ENCODE measurements at places on chromosomes 12 and 14.

DNA sequence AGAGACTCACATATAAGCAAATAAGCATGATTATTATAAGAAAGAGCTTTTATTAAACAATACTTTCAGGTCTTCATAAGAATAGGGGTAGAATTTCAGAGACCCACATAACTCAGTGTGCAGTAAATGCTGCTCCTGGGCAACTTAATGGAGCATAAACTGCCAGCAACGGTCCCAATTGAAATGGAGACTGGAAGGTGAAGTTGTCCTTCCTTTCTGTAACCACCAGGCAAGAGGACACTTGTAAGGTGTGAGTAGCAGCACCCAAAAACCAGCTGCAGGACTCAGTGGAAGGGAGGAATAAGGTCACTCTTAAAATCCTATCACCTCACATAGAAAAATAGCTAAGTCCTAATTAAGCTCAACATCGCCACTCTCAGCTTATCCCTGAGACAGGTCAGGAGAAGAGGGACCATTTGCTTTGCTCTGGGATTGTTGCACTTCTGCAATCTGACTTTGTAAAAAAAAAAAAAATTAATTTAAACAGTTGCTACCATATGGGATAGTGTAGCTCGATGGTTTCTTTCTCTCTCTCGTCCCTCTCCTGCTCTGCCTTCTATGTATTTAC lies 22.7 kb upstream of the LTA4H start:
- no peak for DNase-seq

DNA sequence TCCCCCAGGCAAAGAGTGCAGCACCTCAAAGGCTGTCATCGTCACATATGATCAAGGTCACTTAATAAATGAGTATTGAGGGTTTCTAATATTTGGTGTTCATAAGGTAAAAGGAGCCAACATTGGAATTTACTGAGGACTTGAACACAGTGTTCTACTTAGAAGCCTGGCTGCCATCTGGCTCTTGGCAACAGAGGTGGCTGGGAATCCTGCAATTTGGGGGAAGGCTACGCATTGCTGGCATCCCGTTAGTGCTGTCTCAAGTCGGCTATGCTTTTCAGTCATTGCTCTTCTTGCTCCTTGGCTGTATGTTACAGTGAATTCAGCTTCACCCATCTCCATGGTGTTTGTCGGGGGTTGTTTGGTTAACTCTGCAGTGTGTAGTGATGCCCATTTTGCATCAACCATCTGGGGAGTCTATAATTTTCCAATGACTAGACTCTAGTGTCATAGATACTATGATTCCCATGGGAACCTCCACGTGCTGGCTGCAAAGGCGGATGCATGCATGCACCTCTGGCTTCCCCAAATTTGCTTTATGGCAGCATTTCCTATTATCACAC lies 12.9 kb upstream of the SLC24A4 start:
- no peak for DNase-seq

DNA sequence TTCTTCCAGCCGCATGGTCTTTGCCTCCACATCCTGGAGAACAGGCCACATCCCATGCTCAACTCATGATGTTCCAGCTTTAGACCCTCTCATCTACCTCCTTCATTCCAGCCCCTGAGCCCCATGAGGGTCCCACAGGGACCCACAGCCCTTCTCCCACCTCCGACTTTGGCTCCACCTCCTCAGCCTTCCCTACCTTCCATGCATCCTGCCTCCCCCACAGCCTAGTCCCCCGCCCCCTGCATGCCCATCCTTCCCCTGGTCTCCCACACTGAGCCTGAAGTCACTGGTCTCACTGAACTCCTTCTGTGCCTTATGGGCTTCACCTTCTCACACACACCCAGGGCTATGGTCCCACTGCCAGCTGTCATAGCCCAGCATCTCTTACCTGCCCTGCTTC lies 9.8 kb downstream of the RAPGEF3 start:
- no peak for DNase-seq

GRCh38 chr14:103030741-103031565 lies 26.4 kb downstream of the CDC42BPB start:
- no peak for DNase-seq

DNA sequence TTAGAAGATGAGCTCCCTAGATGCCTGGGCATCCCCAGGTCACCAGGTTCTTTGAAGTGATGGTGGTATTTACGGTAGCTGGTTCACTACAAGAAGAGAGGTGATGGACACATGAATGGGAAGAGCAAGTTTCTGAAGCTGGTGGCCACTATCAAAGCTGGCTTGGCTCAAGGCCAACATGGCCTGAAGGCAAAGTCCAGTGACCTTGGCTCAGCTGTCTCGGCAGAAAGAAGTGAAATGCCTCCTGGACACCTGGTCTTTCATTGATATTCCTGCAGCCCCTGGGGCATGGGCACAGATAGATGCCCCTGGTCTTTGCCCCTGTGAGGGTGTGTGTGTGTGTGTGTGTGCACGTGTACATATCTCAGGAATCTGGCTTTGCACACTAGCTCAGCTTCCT lies 441.8 kb upstream of the TMPO start:
- DNase-seq, result no peak
